ENCODE measurements at places on chromosomes 5 and 9. TPM values are rescaled to one million over a fixed set of nuclear protein-coding genes. Genes with fewer than 3 reads are reported as not detected.

The DMRT3 gene
- total RNA-seq = not detected

The FBLL1 gene
- 0.53 TPM for total RNA-seq

The ADGRV1 gene
- total RNA-seq = not detected

The PPP3R2 gene
- total RNA-seq = not detected

The BHMT2 gene
- 0.79 TPM for total RNA-seq

The GPRIN1 gene
- 32.2 TPM for total RNA-seq

The IL33 gene
- total RNA-seq = 0.25 TPM

The DDX4 gene
- not detected for total RNA-seq

The CRB2 gene
- total RNA-seq = not detected

The ITK gene
- not detected for total RNA-seq

The HAPLN1 gene
- not detected for total RNA-seq

The MSX2 gene
- 10.7 TPM for total RNA-seq

The SPEF2 gene
- total RNA-seq = 4.2 TPM

- no peak for DNase-seq
Observed at GRCh38 chr5:109619021-109619460, 70.7 kb upstream of the MAN2A1 start.

GRCh38 chr9:77759391-77759790 lies 111.3 kb upstream of the GNA14 start:
- DNase-seq = no peak

DNA sequence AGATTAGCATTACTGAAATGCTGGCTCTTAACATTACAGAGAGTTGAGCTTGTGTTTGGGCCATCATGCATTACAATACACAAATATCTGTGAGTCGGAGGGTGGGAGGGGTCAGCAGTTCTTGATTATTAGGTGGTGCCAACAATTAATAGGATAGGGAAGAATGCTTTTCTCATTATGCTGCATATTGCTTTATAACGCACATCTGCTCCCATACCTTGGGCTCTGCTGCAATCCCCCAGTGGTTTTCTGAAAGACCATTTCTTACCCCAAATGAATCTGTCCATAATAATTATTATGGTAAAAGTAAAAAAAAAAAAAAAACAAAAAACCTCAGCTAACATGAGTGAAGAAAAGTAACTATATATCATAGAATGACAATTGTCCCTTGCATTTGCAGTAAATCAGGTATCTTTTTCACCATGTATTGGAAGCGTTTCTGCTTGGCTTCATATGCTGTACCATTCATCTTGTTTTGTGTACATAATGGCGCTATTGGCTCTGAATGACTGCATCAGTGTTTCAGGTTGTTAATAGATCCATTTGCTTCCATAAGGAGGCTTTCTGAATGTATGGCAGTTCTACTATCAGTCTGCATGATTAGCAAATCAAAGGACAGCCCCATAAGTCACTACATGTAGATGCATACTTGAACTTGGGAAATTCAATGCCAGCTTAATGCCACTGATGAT lies 75.9 kb downstream of the CAVIN4 start:
- DNase-seq = no peak

DNA sequence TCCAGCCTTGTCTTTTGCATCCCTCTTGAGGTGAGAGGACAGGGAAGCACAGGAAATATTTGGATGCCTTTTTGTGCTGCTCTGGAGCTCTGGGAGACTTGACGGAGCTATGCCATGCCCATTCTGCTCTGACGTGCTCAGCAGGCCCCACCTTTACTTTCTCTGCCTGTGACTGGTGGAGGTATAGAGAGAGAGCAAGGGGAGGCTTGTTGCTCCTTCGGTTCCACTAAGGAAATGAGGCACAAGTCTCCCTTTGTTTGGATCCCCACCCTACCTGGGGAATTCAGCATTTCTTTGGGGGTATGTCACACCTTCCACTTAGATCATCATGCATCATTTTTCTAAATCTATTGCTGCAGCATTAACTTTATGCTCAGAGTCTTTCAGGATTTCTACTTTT lies 121.8 kb upstream of the CNTLN start:
- DNase-seq = no peak

DNA sequence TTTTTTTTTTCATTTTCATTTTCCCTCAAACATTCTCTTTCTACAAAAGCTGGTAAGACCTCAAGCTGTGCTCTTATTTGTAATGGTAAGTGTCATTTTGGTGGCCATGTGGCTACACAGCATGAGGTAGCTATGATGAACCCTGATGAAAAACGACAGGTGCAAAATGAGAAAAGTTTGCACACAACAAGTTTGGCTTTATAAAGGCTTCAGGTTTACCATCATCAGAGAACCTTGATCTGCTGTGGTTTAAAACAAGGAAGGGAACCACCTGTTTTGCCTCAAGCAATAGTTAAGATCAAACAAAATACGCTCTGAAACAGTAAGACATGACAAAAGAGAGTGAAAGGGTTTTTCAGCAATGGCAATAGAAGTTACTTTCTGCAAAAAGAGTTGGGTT lies 1124.6 kb upstream of the ACO1 start:
- no peak for DNase-seq

DNA sequence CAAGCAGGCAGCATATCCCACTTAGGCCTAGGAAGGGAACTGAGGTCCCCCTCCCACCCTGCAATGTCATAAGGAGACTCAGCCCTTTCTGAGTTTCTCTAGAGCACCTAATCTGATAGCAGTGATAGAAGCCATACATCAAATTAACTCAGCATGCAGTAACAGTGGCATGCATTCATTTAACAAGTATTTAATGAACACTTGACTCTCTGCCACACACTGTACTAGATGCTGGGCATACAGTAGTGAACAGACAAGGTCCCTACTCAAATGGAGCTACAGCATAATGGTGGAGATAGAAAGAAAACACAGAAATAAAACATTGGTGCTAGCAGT lies 58.6 kb downstream of the SLC22A5 start:
- no peak for DNase-seq

- no peak for DNase-seq
Observed at GRCh38 chr5:56565644-56566043, 249.7 kb upstream of the MAP3K1 start.

DNA sequence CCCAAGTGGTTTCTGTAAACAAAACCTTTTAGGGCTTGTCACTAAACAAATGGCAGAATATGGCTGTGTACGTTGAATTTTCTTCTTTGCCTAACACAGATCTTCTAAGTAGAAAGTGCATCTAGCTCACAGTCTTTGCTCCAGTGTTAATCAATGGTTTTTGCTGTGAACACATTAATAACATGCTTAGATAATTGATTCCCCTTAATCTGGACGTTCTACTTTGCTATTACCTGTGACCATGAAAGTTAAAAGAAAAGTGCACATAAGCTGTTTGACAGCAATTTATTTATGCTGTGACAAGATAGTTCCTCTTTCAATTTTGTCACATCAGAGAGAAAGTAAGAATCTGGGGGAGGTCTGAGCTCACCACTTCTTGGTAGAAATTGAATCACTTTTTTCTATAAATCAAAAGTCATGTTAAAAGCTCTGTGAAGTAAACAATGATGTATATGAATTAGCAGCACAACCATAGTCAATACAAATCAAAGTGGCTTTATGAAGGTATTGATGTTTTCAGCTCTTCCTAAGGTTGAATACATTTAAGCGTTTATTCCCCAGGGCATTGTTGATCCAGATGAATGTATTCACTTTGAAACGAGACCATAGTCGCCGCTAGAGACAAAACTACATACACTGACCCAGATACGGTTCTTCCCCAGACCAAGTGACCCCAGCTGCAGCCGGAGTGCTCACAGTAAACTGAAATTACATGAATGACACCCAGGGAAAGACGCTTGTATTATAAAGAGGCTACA lies 174.6 kb upstream of the ZNF608 start:
- no peak for DNase-seq

GRCh38 chr9:36323926-36324325 lies 65.7 kb upstream of the GNE start:
- DNase-seq = no peak

GRCh38 chr5:61286446-61287132 lies 45.5 kb upstream of the ZSWIM6 start:
- DNase-seq = peak; percentile 68

- no peak for DNase-seq
Observed at GRCh38 chr5:160831801-160832200, 20.2 kb downstream of the ATP10B start.

DNA sequence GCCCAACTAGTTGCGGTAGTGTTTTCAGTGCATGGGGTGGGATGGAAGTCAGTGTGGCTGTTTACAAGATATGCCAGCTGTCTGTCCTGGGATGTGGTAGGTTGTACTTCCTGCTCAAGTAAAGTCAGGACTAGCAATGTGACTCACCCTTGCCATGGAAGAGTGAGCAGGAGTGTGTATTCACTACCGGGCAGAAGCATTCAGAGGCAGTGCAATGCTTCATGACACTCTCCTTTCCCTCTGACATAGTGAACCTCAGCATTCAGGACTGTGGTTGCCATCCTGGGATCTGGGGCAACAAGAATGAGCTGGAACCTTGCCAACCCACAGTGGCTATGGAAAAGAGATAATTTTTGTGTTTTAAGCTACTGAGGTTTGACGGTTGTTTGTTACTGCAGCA lies 68.9 kb downstream of the BOD1 start:
- no peak for DNase-seq

DNA sequence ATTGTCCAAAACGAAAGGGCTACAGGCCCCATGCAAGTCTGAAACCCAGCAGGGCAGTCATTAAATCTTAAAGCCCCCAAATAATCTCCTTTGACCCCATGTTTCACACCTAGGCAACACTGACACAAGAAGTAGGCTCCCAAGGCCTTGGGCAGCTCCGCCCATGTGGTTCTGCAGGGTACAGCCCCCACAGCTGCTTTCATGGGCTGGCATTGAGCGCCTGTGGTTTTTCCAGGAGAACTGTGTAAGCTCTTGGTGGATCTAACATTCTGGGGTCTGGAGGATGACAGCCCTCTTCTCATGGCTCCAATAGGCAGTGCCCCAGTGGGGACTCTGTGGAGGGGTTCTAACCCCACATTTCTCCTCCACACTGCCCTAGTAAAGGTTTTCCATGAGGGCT lies 623.5 kb downstream of the PRR16 start:
- DNase-seq = no peak

GRCh38 chr5:133363807-133364587 lies 248.3 kb downstream of the FSTL4 start:
- DNase-seq = no peak

DNA sequence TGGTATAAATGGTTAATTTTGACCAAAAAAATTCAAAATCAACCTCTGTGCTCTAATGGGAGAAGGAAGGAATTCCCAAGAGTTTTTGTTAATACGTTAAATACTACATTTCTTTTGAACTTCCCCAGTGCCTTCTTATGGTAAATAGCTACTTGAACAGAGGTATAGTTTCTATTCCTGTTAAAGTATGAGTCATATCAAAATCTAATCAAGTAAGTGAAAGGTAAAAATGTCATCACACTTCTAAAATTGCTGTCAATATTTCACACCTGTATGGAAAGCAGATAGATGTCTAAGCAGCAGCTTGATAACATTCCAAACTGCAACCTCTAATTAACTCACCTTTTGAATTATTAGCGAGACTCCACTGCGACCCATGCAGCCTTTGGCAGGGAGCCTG lies 214.1 kb upstream of the MEF2C start:
- DNase-seq = no peak

DNA sequence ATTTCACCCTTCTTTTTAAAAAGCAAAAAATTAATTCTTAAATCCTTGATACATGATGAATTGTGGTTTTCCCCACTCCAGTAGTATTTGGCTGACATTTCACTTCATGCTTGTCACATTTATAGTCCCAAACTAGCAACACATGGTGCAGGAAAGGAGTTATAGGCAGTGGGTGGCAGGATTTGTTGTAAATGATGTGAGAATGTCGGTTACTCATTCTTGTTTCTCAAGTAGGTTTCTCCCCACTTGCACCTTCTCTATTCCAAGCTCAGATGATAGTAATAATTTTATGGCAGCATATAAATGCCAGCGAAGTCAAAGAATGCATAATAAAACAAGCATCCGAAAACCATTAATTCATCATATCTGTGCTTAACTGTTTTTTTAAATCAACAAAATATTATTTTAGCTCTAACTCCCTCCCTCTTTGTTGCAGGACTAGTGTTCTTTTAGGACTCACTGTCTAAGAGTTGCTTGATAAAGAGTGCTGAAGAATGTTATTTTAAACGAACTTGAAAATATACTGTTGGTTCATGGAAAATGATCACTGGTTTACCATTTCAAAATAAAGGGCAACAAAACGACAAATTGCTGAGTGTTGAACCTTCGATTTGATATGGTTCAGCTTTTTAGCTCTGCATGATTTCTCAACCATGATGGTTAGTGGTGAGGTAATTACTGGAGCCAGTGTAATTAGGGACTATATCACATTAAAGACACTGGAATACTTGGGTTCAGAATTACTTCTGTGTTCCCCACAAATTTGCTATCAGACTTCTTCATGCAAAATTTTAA lies 88.1 kb upstream of the ADAMTSL1 start:
- DNase-seq = no peak

DNA sequence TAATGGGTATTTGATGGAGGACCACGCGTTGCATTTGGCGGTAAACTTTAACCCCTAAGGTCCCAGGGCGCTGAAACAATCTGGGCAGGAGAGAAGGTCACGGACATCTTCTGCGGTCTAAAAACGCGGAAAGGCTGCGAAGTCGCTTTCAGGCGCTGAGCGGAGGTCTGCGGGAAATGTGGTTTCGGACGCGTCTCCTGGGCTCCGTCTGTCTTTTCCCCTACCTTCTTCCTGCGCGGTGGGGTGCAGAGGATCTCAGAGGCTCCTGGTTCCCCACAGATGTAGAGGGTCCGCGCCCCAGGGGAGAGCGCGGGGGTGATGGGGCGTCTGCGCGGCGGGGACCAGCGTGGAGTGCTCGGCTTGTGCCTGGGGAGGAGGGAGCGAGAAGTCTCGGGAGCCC lies 58.4 kb downstream of the ZNF510 start:
- DNase-seq = no peak

- no peak for DNase-seq
Observed at GRCh38 chr5:61274511-61274911, 57.5 kb upstream of the ZSWIM6 start.

GRCh38 chr5:88938488-88938887 lies 55.5 kb upstream of the MEF2C start:
- no peak for DNase-seq

DNA sequence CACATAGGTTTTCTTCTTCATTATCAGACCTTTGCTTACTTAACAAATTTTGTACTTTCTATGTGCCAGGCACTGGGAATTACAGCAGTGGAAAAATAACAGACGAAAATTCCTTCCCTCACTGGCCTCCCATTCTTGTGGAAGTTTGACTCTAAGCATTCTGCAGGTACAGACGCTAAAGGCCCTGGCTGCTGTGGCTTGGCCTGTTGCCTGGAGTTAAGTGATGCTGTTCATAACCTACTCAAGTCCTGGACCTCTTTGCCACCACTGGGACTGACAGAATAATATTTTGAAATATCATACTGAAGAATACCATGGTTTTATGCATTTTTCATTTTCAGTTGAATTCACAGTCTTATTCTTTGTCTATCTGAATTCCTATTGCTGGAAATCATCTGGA lies 97.3 kb upstream of the SPATA31C2 start:
- no peak for DNase-seq

- peak; percentile 28 for DNase-seq
Observed at GRCh38 chr5:65927503-65928321, 1.3 kb downstream of the ERBIN start.
